OCI-M1 (cell line): ENCODE measurements at places on chromosomes 1 and 21.
A peak's percentile ranks its signal among the peaks of the same experiment; 100 is the strongest.

GRCh38 chr1:34296059-34296458, 119.4 kb downstream of the C1orf94 start:
- DNase-seq, result no peak

DNA sequence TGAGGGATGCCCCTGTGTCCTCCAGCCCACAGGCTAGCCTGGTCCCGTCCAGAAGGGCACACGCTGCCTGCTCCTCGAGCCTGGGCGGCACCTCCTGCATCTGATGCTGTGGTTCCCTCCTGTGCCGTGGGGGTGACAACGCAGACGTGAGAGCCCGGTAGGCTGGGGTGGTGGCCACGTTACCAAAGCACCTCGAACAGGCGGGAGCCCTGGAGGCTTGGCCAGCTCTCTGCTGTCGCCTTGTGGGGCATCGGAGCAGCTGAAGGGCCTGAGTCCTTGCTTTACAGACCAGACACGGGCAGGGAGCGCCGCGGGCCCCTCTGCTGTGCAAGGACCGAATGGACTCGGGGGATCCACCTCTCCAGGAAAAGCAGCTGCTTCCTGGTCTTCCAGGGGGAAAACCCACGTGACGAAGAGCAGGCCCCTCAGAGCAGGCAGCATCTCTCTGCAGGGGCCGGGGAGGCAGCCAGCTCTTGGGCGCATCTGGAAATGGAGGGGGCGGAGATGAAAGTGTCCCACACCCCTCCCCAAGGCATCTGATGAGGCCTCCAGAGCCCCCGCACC, 133.3 kb downstream of the NPHP4 start:
- DNase-seq, result no peak

DNA sequence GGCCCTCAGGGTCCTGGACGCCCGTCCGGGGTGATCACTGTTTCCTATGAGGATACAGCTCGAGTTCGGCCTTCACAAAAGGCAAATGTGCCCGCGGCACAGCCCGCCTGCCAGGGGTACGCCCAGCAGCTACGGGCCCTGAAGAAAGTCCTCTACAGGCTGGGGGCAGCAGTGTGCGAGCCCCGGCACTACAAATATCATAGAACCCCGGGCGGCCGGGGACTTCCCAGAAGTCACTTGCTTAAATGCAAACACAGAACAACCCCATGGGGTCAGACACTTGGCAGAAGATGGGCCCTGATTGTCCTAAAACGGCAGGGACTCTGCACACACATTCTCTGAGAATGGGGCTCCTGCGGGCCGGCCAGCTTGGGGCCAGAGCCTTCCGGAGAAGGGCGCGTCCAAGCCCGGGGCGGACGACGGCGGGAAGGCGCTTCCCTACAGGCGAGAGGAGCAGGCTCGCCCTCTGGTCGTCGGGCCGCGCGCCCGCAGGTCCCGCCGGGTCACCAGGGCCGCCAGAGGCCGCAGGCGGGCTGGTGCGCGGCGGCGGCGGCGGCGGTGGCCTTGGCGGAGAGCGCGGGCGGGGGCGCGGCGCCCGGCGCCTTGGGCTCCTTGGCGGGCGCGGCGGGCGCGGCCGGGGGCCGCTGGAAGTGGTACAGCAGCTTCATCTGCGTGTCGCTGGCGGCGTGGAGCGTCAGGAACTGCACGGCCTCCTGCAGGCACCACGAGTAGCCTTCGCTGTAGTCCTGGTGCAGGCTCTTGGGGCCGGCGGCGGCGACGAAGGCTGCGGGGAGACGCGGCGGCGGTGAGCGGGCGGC, 888 bp downstream of the HES5 start:
- DNase-seq, result peak; percentile 78

DNA sequence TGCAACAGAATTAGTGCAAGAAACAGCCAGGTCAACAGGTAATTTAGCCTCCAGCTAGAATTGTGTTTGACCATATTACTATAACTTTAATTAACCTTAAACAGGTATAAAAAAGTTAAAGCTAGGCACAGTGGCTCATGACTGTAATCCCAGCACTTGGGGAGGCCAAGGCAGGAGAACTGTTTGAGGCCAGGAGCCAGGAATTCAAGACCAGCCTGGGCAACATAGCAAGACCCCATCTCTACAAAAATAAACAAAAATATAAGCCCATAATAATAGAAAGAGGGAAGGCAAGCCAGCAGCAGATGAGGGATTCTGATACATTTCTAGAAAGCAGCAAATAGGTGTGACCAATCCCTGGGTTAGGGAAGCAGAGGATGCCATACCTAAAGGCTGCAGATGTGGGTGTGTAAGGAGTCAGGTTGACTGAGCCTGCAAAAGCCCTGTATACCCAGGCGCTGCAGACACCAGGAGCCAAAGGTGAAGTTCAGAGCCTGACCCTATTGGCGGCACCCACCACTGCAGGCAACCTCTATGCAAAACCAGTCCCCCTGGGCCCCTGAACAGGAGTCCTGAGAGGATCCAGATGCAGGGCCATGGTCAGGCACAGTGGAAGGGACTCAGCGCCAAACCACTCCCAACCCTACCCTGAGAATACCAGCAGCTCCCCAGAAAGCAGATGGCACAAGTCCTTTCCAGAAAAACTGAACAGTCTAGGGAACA, 19.3 kb upstream of the LSS start:
- DNase-seq, result no peak

GRCh38 chr1:31241321-31241720, 1.6 kb upstream of the NKAIN1 start:
- no peak for DNase-seq

DNA sequence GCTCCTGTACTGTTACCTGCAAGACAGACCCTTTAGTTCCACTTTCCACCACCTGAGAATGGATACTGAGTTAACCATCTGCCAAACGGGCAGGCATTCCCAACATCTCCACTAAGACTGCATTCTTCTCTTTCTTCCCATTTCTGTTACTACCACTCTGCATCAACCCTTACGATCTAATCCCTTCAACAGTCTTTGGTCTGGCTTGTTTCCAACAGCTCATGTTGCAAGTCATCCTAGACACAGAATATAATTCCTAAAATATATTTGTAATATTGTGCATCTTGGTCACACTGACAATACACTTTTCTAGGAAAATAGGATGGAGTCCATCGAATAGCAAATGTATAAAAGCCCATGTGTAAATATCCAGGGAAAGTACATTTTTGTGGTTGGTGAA, 166.7 kb downstream of the SIPA1L2 start:
- DNase-seq, result no peak

- no peak for DNase-seq
Measured at GRCh38 chr1:33049371-33049770, 12.7 kb upstream of the AK2 start.

DNA sequence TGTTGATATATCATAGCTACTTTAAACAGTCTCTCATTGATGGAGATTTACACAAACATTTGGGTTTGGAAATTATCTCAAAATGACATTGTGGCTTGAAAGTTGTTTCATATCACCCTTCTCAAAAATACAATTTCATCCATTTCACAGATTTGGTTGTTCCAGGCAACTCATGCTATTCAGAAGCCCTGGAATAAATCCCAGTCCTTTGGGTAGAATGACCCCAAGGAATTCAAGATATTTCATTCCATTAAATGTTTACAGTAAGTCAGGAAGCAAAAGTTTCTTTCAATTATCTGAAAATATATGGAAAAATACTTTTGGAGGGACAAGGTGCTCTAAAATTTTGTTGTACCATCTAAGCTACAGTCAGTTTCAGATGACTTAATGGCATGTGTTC, 27.1 kb downstream of the MPZL1 start:
- DNase-seq, result no peak

DNA sequence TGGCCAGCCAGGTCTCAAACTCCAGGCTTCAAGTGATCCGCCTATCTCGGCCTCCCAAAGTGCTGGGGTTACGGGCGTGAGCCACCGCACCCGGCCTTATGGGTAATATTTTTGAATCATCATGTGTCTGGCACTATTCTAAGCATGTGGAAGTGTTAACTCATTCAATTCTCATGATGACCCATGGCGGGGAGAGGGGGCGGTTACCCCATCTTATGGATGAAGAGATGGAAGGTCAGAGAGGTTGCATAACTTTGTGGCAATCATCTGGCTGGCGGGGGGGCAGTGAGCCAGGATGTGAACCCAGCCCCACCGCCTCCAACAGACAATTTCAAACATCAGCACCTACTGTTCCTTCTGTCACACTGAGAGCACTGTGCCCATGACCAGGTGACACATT, 11.5 kb upstream of the TAS1R2 start:
- no peak for DNase-seq

DNA sequence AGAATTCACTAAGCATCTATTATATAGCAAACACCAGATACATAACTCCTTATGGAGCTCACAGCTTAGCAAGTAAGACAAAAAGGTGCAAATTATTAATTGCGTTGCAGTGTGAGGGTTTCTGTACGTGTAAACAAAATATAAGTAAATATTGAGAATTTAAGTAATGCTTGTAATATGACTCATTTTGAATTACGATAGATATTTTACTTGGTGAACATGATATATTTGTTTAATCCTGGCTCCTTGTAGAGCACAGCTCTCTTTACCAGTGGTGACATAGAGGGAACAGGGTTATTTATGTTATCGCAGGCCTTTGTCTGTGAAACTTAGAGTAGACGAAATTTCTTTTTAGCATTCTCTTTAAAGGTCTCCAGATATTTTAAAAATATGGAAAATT, 36.4 kb downstream of the LYPLAL1 start:
- DNase-seq, result no peak

DNA sequence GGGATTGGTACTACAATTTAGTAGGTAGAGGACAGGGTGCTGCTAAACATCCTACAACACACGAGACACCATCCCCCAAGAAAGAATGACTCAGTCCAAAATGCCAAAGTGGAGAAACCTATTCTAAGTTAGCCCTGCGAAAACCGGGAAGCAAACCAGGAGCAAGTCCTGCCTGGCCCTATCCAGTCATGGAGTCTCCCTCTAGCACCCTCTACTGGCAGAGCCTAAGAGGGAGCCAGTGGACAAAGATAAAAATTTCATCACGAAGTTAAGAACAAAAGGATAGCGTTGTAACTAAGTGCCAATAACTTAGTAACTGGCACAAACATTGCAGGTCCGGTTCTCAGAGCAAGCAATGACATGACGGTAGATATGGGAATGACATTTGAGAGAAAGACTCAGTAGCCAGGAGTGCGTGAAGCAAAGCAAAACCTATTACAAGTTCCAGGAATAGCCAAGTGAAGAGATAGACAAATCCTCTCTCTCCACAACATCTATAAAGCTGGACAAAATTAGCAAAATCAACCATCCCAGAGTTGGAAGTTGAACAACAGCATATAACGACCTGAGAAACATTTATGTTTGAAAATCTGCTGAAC, 383.5 kb downstream of the OMA1 start:
- peak; percentile 64 for DNase-seq

DNA sequence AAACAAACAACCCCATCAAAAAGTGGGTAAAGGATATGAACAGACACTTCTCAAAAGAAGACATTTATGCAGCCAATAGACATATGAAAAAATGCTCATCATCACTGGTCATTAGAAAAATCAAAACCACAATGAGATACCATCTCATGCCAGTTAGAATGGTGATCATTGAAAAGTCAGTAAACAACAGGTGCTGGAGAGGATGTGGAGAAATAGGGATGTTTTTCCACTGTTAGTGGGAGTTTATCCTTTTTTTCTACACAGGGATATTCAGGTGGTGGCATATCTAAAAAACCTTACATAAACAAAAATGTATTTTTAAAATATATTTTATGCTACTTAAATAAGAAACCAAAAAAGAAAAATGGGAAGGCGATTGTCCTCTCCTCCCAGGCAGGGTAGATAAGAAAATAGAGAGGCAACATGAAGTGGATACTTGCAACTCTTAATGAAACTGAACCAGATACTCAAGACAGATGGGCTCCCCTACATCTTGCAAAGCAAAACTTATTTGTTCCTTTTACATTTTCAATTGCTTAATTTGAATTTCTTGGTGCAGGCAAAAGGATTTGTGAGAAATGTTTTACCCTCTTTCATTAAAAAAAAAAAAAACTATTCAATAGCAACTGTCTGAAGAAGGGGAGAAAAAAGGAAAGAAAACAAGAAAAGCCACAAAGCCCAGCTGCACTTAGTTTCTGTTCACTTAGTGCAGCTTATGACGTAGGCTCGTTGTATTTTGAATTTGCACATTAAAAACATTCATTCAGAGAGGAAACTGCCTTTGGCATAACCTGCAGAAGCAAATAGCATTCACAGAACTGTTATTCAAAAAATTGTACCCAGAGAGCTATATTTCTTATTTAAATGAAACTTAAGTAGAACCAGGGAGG, 36.9 kb upstream of the RGS1 start:
- DNase-seq, result no peak

GRCh38 chr1:184395370-184395769, 8.5 kb downstream of the C1orf21 start:
- DNase-seq, result peak; percentile 27

DNA sequence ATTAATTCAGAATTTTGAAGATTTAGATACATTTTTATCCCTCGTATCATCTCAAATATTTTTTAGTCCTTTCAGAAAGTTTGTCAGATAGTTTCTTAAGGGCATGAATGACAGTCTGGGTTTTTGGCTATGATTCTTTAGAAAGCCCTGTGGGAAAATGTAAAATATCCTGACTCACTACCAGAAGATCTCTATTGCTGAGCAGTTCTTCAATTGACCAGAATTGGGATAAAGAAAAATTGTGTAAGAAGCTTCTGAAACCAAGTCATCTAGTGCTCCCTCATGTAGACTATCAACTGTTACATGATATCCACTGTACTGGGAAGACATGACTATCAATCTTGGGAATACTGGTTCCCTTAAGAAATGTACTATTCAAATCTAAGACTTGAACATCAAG, 608.3 kb upstream of the CHRM3 start:
- no peak for DNase-seq

DNA sequence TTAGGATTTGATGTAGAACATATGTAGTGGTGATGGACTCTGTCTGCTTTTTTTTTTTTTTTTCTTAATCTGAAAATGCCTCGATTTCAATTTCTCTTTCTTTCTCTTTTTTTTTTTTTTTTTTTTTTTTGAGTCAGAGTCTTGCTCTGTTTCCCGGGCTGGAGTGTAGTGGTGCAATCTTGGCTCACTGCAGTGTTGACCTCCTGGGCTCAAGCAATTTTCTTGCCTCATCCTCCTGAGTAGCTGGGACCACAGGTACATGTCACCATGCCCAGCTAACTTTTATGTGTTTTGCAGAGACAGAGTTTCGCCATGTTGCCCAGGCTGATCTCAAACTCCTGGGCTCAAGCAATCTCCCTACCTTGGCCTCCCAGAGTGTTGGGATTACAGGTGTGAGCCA, 17.4 kb downstream of the MAST2 start:
- DNase-seq, result no peak

- DNase-seq, result no peak
Measured at GRCh38 chr1:87398641-87399040, 70.0 kb downstream of the LMO4 start.

- no peak for DNase-seq
Measured at GRCh38 chr1:25131794-25132193, 100.5 kb downstream of the SYF2 start.

DNA sequence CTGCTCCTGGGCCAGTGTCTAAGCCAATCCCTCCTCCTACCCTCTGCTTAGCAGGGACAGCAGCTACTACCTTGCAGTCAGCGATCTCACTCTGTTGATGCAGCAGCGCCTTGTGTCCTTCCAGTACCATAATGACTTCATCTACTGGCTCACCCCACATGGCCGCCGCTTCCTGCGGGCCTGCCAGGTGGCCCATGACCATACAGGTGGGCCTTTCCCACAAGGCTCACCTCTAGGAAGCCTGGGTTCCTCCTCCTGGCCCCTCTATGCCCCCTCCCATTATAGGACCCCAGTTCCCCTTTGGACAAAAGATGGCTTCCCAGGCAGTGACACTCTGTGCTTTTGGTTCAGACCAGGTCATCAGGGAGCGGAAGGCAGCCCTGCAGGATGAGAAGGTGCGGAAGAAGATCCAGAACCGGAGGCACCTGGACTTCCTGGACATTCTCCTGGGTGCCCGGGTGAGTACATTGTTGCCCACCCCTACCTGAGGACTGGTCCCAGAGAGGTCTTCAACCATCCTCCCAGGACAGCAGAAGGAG, 15.1 kb downstream of the CYP4B1 start:
- DNase-seq, result no peak
